Right cardiac atrium (tissue), 5 donors: ENCODE measurements at places on chromosomes 5 and 9. TPM values are rescaled to one million over a fixed set of nuclear protein-coding genes. Genes with fewer than 3 reads are reported as not detected.

- no peak for DNase-seq
Measured at GRCh38 chr5:50445296-50445949, 4.3 kb upstream of the EMB start.

DNA sequence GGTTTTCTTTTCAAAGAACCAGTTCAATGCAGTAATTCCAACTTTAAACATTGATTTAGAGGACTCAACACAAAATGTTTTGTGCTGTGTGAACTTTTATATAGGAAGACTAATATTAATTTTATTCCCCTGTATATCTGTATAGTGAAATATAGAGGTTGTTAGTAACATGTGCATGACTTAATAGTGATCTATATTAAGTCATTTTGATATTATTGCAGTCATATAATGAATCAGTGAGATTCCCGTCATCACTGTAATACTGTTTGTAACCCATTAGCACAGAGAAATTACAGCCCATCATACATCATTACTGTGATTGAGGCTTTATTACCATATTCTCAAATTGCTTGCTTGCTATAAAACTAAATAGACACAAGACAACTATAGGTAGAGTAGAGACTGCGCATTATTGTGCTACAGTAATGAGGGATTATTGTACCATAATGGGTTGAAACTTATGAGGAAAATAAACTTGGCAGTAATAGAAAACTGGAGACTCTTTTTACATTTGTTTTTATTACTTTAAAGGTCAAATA, 170.7 kb downstream of the RANBP17 start:
- DNase-seq = no peak

- DNase-seq = no peak
Measured at GRCh38 chr9:79542735-79543620, 28.8 kb upstream of the TLE4 start.

DNA sequence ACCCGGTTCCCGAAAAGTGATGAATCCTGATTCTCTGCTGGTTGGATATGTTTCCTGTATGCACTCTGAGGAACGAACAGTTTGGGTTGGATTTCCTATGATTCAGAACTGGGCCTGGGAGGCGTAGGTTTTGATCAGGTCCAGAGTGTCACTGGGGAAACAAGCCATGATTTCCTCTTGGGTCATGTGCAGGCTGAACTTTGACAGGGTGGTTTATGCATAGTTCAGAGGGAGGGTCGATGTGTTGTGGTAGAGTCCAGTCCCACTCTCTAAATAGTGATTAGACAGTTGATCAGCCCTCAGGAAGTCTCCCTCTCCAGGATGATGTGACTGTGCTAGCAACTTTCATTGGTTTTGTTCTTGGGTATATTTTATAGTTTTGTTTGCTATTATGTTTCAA, 17.4 kb downstream of the ATG10 start:
- DNase-seq = no peak

DNA sequence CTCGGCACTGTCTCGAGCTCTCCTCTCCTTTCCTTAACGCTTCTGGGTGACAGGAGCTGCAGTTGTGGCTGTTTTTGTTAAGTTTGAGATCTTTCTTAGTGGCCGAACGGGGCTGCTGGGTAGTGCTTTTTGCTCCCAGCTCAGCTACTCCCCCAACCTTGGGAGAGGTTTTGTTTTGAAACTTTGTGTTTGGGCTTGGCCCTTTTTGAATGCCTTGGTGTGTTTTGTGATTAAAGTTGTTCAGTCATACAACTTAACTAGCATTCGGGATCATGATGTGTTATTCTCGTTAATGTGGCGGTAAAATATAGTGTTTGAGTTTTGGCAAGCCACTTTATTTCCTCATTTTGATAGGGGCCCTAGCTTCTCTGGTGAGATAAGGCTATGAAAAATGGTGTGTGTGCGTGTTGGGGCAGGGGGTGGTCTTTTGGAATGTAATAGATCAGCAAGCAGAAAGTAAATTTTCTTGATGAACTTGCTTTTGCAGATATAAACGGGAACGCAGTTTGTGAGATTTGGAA, 1.1 kb downstream of the KDM3B start:
- no peak for DNase-seq

DNA sequence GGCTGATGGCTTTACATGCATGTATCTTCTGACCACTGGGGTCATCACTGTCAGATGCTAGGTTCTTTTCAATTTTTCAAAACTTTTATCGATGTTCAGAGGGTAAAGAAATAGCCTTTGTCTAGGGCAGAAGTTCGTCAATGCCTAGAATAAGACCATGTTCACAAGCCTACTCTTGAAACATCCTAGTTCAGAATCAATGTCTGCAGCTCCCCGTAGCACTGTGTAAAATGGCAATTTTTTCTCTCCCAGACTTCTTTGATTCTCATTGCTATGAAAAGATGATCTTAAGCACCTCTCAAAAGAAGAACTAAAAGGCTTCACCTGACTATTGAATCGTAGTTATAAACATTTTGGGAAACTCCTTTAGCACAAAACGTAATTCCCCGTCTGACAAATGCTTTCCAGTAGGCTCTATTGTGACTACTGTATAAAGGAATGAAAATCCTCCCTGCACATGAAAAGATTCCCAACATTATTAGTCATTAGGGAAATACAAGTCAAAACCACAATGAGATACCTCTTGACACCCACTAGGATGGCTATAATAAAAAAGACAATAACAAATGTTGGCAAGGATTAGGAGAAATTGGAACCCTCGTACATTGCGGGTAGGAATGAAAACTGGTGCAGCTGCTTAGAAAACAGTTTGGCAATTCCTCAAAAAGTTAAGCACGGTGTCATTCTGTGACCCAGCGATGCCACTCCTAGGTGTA, 263.5 kb downstream of the ARHGAP26 start:
- DNase-seq = no peak

The COL5A1 gene
- 29.5 TPM for total RNA-seq
